Muscle of leg (tissue), 16 donors: ENCODE measurements at places on chromosomes 6 and 20.

GRCh38 chr6:39816747-39817146 lies 24.6 kb downstream of the DAAM2 start:
- DNase-seq = peak; percentile 66

- DNase-seq = no peak
These were observed 73.9 kb downstream of the RAMACL start for GRCh38 chr6:166512567-166512966.

DNA sequence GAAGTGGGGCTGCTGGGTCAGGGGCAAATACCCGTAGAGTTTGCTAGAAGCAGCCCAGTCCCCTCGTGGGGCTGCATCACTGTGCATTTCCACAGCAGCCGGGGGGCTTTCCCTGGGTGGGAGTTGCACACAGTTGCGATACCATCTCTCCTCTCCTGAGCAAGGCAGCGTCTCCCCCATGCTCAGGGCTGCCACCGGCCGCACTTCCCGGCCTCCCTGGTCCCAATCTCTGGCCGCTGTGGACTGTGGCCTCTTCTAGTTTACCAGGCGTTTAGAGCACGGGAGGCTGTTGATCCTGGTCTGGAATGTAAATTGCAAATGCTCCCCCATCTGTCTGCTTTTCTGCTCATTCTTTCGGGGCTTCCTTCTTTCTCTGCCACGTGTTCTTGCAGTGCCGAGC lies 31.1 kb downstream of the OSBPL2 start:
- no peak for DNase-seq

- DNase-seq = no peak
These were observed 74.9 kb upstream of the ZNFX1 start for GRCh38 chr20:49352751-49353150.

DNA sequence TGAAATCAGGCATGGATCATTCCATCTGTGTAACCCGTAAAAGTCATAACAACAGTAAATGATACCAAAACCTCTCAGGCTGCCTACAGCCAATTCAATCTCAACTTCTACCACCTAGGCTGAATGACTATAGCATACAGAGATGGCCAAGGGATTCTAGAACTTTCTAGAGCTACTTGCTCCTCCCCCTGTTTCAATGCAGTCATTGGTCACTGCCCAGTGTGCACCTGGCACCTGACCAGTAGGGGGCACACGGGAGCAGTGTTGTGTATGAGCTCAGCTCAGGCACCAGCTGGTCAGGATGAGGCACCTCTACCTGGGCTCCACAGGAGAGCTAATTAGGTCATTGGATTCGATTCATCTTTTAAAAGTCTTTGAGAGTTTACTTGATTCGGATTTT lies 86.2 kb downstream of the PLEKHG1 start:
- no peak for DNase-seq

DNA sequence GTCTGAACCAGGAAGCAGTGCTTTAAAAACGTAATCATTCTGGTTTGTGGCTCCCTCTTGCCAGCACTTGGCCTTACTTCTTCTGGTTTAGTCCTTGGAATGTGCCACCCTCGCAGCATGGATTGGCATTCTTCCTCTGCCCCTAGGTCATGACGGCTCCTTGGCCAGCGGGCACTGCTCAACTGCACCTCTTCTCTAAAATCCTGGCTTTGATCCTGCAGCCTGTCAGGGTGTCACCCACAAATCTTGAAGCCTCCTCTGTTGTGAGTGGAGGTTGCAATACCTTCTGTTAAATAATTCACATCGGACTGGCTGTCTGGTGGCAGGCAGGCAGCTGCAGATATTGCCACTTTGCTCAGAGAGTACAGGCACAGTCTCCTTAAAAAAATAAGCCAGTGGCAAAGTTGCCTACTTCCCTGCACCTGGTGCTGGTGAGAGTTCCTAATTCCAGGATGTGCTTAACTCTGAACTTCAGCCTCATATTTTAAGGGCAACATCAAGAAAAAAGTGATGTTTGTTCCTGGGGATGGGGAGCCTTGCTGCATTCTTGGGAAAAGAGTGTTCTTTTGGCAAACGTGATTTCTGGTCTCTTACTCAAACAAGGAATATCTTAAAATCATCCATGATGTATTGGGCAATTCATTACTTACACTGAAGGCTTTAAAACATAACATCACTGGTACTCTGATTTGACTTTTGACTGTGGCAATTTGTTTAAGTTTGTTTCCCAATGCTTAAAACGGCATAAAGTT lies 179.8 kb downstream of the FOXA2 start:
- DNase-seq = no peak
